ENCODE measurements at places on chromosomes 7 and 10.

GRCh38 chr10:80622153-80622552, 84.5 kb downstream of the SH2D4B start:
- no peak for DNase-seq

GRCh38 chr10:88792661-88793060, 9.9 kb upstream of the LIPM start:
- no peak for DNase-seq

GRCh38 chr7:76155938-76156337, 45.8 kb upstream of the SRRM3 start:
- no peak for DNase-seq

- DNase-seq, result no peak
These were observed 179.1 kb upstream of the LRRTM3 start for GRCh38 chr10:66746711-66747110.

DNA sequence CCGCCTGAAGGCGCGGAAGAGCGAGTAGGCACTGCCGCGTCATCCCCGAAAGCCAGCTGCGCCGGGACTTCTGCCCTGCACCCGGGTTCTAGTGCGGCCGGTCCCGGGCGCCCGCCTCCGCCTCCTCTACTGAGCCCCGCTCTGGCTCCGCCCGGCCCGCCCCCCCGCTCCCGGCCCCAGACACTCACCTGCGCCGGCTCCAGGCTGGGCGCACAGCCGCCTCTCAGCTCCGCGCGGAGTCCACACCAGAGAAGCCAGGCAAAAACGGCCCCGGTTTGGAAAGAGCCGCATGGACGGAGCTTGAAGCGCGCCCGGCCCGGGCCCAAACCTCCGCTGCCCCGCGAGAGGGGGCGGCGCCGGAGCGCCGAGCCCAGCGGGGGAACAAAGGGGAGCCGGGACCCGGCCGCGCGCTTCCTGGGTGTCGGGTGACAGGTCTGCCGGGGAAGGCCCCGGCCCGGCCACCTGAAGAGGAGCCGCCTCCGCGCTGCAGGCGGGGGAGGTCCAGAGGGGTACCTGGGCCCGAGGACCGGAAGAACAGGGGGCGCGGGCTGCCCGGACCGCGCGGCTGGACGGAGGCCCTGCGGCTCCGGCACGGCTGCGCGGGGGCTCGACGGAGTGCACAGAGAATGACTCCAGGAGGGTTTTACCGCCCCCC, 168.2 kb downstream of the NRF1 start:
- DNase-seq, result no peak

GRCh38 chr7:15853832-15854470, 167.5 kb upstream of the MEOX2 start:
- no peak for DNase-seq

DNA sequence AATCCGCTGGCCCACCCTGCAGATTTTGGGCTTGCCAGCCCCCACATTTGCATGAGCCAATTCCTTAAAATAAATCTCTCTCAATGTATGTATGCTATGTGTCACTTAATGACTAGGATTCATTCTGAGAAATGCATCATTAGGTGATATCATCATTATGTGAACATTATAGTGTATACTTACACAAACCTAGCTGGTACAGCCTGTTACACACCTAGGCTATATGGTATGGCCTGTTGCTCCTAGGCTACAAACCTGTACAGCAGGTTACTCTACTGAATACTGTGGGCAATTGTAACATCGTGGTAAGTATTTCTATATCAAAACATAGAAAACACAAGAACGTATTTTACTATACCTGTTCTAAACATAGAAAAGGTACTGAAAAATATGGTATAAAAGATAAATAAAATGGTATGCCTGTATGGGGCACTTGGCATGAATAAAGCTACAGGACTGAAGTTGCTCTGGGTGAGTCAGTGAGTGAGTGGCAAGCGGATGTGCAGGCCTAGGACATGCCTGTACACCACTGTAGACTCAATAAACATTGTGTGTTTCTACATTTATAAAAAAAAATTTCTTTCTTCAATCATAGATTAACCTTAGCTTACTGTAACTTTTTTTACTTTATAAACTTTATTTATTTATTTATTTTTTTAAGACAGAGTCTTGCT, 135.9 kb downstream of the ABCA13 start:
- DNase-seq, result no peak

DNA sequence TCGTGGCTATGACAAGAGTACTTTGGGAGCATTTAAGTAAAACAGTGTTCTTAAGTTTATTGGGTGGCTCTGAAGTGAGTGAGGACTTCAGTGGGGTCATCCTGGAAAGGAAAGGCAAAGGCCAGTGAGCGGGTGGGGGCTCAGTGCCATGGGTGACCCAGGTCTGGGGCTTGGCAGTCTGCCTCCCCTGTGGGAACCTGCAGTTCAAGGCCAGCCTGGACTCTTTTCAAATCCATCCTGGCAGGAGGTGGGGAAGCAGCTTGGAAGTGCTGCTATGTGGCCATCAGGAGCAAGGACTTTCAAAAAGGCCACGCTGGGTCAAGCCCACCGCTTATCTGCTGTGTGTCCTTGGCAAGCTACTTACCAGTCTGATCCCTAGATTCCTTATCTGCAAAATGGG, 148.9 kb upstream of the NPS start:
- no peak for DNase-seq

All from stimulated activated CD4-positive, alpha-beta T cell treated with anti-CD3 and anti-CD28 coated beads, Interleukin-4, amount 100 ng/mL, for 48 hours (primary cell).